ENCODE measurements at places on chromosomes 5 and 9.

DNA sequence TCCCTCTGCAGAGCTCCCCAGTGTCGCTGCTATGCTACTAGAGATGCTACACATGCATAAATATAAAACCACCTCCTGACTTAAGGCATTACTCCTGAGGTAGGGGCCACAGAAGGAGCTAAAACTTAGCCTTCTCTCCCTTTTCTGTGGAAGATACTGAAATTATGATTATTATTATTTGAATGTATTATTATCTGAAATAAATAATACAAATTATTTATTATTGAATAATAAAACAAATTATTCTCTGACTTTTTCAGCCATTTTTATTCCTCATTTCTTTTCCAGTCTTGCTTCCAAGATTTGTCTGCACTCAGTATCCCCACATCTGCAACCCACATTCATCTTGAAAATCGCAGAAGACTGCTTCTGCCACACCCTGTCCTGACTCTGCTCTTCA, 414.9 kb upstream of the ACO1 start:
- no peak for DNase-seq

DNA sequence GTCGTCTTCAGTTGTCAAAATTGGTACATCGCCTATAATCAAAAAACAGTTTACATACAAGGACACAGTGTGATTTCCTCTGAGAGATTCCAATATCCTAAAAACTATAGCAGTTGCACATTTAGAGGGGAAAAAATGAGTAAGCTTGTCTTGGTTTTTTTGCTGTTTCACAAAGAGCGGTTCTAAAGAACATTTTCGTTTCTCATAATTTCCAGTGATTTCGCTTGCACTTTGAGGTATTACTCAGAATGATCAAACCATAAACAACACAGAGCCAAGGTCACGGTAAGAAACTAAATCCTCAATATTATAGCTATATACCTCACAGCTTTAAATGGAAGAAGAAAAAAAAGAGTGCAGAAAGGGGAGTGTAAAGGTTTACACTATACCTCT, 861 bp downstream of the MTX3 start:
- no peak for DNase-seq

DNA sequence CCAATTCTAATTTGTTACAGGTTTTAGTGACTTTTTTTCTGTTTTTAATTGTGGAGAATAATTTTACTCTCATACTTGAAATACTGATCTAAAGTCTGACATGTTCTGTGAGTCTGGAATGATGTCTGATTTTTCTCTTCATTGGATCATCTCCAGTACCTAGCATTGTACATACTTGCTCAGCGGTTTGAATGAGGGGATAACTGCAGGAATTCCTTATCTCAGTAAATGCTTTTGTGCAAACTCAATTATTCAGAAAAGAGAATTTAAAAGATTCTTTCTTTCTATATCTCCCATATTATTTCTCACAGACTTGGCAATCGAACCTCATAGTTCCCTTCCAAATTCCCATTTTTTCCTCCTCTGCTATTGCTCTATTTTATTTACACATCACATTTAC, 397.9 kb upstream of the SGCD start:
- DNase-seq = no peak

DNA sequence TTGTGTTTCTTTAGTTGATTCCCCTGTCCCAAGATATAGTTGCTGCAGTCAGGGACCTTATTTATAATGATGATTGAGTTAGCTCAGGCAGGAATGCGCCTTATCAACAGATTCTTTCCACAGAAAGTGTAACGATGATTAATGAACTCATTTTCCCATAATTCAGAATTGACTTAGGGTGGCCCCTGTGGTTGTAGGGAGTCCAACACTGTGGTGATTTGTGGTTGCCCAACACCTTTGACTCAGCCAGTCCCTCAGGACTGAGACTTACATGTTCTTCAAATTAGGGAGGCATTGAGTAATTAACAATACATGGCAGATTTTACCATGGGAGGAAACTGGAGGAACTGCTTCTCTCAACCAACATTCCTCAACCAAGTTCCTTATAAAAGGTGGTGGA, 221.9 kb downstream of the GABRG2 start:
- no peak for DNase-seq

DNA sequence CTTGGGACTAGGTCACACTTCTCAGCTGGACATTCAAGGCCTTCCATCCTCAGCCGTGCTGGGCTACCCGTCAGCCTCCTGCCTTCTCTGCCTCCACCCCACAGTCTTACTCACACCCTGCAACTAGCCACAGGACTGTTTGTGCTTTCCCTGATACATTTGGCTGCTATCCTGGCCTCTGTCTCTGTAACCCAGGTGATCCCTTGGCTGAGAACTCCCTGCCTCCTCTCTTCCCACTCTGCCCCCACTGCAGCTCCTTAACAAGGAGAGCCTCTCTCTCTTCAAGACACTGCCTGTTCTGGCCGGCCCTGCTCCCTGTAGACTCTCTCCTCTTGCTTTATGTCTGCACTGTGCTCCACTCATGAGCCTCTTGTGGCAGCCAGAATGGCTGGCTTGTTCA, 120.6 kb downstream of the MSX2 start:
- no peak for DNase-seq

- DNase-seq = no peak
These were observed 545 bp upstream of the CTSV start for GRCh38 chr9:97039514-97039860.

GRCh38 chr5:140365941-140366340, 5.9 kb downstream of the SLC4A9 start:
- no peak for DNase-seq

DNA sequence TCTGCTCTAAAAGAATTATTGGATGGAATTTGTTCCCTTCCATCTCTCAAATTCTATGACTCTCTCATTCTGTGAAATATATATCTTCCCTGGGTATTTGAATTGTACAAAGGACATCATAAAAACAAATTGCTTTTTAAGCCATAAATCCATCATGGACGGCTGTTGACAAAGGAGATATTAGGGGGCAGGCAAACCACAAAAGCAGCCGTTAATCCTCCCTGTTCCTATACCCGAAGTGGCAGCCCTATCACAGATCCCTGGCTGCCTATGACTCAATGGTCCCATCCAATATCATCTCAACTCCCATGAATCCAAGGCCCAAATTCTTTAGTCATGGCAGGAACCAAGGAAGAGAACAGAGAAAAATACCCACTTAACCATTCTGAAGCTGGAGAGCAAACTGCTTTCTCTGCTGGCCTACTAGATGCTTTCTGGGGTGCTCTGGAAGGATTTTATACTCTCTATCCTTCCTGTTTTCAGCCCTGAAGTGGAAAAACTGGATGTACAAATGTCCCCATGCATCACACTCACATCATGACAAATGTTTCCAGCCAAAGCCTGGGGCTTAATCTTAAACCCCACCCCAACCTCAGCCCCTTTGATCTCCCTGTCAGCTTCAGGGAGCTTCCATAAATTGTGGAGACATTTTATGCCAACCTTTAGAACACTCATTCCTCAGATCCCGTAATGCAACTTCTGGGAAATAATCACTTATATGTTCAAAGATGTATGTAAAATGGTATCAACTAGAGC, 59.5 kb downstream of the FAM114A2 start:
- no peak for DNase-seq

GRCh38 chr9:26477963-26478362, 414.6 kb downstream of the CAAP1 start:
- no peak for DNase-seq

GRCh38 chr5:43145071-43145470, 24.4 kb downstream of the ZNF131 start:
- no peak for DNase-seq

GRCh38 chr5:37842048-37842447, 2.2 kb upstream of the GDNF start:
- no peak for DNase-seq

- no peak for DNase-seq
These were observed 358.6 kb downstream of the IRX1 start for GRCh38 chr5:3954199-3954598.

DNA sequence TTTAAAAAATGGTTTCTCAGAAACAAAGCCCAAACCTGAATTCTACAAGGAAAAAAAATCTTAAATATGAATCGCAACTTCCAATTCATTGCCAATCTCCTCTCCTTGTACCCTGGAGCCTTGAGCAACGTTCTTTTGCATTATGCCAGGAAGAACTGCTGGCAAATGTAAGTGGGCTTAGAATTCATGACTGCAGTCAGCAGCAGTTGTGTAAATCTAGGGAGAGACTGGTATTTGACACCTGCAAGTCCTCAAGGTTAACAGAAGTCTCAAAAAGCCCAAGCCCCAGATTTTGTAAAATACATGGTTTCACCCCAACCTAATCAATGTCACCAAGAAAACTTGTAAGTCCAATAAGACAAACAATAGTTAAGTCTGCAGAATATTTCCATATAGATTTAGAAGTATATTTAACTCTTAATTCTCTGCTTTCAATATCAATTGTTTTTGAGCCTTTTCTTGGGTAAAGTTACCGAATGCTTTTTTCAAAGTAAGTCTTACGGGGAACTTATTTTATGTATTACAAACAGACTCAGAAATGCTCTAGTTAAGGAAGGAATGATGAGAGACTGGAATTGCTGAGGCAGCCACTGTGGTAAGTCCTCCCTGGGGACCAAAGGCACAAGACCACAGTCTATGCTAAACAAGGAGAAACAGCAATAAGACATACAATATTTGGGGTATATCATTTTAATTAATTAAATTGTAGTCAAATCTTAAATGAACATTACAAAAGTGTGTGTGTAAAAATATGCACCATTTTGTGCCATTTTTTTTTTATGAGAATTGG, 31.3 kb downstream of the ELL2 start:
- DNase-seq = no peak

DNA sequence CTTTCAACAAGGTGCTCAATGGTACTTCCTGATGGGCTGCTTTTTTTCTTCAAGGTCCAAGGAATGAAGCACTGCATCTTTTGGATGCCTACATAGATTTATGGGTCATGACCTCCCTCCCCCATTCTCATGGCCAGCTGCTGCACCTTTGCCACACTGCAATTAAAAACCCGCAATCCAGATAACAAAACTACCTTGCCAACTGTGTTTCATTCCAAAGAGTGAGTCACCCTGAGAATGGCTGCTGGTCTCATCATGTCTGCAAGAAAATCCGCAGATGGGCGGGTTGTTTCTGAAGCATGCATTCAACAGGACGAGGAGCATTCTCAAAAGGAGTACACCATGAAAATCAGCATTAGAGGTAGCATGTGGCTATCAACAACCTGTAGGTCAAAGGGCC, 139.8 kb downstream of the ELAVL2 start:
- no peak for DNase-seq

DNA sequence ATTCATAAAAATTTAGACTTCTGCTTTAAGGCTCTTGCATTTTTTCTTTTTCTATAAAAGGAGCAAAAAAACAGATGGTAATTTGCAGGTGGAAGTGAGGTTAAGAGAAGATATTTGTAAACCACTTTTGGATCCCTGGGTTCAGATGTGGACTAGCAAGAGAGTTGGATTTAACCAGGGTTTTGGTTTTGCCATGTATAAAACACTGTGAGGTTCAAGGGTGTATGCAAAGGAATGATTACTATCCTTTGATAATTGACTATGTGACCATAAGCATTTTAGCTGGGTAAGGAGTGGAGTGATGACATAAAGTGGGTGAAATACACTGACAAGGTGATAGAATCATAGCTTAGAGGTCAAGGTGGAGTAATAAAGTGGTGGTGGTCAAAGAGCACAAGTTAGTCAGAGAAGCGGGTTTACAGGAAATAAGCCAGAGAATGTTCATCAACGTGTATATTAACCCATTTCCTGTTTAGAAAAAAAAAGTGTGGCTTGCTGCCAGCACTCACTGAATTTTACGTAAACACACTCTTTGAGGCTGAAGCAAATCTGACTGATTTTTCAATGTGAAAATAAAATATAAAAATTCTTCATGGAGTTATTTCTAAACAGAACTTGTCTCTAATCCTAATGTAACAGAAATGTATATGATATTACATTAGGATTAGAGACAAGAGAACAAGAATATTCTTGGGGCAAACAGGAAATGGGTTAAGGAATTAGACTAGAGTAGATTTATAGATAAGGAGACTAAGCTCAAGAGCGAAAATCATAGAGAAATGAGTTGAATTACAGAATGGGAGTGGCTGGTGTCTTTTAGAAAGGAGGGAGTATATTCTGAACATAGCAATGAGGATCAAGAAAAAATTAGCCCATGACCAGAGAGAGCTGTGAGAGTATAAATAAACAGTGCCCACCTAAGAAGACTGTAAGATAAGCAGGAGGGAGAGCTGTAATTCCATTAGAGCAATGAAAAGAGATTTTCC, 74.5 kb downstream of the CDKN2A start:
- no peak for DNase-seq

GRCh38 chr9:35517131-35517530, 27.2 kb downstream of the RUSC2 start:
- DNase-seq = no peak

DNA sequence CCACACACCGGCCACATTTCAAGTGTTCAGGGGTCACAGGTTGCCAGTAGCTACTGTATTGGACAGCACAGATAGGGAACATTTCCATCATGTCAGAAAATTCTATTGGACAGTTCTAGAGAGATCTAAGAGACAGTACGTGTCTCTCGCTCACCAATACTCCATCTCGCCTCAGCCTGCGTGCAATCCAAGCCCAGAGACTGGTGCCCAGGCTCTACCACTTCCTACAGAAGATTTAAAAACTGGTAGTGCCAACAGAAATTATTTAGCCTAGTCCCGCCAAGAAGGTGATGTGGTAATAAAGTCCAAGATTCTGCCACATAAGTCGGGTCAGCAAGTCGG, 390 bp upstream of the SNX2 start:
- DNase-seq = no peak

- no peak for DNase-seq
These were observed 390.6 kb downstream of the DNAH5 start for GRCh38 chr5:13553896-13554295.

GRCh38 chr9:95726756-95727155, 148.7 kb upstream of the ERCC6L2 start:
- no peak for DNase-seq

- no peak for DNase-seq
These were observed 432.9 kb downstream of the SPATA31D1 start for GRCh38 chr9:82421498-82421897.

GRCh38 chr5:112604732-112605630, 132.7 kb upstream of the APC start:
- no peak for DNase-seq

DNA sequence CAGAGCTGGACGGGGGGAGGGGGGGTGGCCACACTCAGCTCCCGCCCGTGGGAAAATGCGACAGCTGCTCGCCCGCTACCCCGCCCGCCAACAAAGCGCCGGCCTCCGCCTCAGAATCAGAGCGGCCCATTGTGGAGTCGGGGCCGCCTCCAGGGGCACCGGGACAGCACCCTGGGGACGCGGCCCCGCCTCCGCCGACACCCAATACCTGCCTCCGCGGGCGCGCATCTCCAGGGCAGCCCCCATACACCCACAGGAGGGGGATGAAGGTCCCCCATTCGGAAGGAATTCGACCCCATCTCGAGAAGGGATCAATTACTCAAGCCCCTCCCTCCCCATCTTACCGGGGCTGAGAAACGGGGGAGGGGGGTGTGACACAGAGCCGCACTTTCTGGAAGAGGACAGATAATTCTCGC, 1.3 kb downstream of the NOTCH1 start:
- no peak for DNase-seq

Data from stimulated activated CD8-positive, alpha-beta memory T cell treated with anti-CD3 and anti-CD28 coated beads, Interleukin-4, amount 100 ng/mL, for 1 hour (primary cell).